GF-D8 (cell line): ENCODE measurements at places on chromosomes 4 and X.

- DNase-seq = no peak
Observed at GRCh38 chr4:79689740-79690139, 281.7 kb upstream of the GK2 start.

DNA sequence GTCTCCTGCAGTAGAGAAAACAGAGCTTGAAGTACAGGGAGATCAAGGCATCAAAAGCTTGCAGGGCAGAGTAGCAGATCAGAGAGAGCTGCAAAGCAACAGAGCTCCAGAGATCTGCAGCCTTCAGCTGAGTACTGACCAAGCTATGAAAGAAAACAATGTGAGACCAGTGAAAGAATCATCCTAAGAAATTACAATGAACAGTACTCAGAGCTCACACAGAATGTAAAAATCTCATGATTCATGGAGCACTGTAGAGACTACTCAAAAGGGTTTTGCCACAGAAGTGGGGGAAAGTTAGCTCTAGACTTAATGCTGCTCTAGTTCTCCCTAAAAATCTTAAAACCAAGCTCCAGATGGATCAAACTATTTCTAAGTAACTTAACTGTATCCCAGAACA lies 80.0 kb upstream of the MAB21L2 start:
- no peak for DNase-seq

GRCh38 chr4:110982486-110982885 lies 359.6 kb upstream of the PITX2 start:
- DNase-seq = no peak

GRCh38 chrX:42954880-42955279 lies 176.9 kb upstream of the PPP1R2C start:
- no peak for DNase-seq

DNA sequence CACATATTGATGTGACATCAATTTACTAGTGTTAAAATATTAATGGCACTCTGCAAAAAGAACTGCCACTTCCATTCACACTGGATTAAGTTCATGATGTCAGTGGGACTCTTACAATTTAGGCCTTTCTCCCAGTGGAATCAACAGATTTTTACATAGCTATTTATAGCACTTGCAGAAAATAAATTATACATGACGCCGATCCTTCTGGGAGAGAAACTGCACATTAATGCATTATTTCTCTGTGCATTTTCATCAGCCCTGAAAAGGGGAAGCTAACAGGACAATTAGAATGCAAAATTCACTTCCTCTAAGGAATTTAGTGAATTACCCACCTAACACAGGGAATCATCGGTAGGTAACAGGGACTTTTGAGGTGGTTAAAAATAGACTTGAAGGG lies 15.7 kb downstream of the LGI2 start:
- DNase-seq = no peak

DNA sequence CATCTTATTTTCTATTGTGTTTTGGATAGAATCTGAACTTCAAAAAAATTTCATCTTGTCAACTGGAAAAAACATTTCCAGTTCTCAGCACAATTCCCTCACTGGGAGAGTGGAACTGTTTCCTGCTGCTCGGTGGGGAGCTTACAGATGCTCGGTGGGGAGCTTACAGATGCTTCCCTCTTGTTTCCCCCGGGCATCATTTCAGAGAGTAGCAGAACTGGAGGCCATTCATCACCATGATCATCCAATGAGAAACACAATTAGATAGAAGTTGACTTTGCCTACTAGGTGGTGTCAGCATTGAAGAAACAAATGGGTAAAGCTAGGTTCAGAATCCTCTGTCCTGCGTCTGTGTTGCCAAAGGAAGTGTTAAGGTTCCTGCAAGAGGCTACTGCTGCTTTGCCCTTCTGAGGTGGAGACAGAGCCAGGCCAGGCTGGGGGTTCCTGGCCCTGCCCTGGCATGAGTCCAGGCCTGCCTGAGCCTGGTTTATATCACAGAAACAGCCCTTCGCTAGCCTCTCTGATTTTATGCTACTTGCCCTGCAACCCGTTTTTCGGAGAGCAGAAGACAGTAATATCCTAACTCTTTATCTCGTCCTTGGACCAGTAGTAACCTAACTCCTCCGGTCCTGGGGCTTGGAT lies 70.6 kb downstream of the TAPT1 start:
- DNase-seq = no peak

DNA sequence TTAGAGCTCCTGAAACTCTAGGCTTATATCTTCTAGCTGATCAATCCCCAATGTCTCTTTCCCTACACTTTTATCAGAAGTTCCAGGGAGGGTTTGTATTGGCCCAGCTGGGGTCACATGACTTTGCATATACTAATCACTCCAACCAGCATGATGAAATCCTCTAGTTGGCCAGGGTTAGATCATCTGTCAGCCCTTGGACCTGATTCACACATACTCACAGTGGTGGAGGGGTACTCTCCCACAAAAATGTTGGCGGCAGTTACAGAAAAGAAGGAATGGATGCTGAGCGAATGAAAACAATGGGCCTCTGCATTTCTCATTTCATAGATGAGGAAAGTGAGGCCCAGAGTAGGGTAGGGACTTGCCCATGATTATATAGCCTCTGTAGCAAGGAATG lies 151.1 kb downstream of the PJA1 start:
- DNase-seq = no peak

DNA sequence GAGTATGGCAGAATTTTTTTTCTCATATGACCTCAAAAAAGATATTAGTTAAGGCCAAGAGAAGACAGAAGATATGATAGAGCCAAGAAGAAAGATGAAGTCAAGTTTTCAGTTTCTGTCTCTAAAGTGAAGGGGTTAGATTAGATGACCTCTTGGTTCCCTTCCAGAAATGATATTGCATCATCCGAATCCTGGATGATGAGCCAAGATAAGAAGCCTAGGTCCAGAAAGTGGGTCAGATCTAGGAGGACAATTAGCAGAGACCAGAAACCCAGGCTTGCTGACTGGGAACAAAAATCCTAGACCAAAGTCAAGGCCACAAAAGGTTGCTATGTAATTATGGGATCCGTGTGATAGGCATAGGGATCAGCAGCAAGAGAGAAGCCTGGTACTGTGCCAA lies 20.2 kb downstream of the SATL1 start:
- DNase-seq = no peak

DNA sequence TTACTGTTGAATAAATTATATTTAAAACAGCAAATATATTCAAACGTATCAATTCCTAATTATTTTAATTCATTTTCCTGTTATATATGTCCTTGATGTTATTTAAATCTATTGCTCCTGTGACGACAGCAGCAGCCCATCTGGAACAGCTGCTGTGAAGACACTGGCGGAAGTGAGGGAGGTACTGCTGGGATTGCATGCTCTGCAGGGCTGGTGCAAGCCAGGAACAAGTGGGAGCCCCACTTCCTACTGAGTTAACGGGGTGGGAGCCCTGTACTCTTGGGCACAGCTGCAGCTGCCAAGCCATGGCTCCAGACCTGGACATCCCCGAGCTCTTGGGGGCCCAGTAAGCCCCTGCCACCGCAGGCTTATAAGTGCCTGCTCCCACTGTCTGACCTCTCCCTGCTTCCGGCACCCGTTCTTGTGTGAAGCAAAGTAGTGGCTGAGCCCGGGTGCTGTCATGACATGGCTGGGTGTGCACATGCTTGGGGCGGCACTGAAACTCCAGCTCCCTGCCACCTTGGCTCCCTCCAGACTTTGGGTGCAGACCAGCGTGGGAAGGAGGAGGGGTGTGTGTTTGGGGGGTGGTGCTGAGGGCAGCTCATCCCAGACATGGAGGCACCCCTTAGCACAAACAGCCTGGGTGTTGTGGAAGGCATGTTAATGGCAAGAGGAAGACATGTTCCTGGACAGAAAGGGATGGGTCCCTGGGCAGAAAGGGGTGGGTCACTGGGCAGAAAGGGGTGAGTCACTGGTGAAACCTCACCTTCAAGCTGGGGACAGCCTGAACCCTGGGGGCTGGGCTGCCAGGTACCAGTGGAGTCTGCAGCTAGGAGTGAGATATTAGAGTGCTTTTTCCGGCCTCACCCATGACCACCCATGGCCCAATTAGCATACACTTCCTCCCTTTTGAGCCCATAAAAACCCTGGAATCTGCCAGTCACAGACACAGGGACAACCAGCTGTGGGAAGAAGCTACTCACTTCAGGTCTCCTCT lies 1981.3 kb upstream of the IGFBP7 start:
- no peak for DNase-seq

DNA sequence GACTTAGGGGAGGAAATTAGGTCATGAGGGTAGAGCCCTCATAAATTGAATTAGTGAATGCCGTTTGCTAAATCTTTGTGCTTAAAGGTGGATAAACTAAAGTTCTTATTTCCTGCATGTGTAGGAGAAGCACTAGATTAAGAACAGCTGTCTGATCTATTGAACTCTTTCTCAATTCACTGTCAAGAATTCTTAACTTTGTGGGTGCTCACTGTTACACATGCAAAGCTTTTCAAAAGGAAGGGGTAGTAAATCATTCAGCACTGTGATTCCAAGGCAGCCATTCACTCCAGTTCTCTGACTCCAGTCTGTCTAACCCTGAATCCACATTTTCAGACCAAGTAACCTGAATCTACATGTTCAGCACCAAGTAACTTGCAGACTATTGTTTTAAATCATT lies 1520.1 kb downstream of the PCDH18 start:
- DNase-seq = no peak

- no peak for DNase-seq
Observed at GRCh38 chr4:139746431-139747171, 81.0 kb downstream of the MGST2 start.

DNA sequence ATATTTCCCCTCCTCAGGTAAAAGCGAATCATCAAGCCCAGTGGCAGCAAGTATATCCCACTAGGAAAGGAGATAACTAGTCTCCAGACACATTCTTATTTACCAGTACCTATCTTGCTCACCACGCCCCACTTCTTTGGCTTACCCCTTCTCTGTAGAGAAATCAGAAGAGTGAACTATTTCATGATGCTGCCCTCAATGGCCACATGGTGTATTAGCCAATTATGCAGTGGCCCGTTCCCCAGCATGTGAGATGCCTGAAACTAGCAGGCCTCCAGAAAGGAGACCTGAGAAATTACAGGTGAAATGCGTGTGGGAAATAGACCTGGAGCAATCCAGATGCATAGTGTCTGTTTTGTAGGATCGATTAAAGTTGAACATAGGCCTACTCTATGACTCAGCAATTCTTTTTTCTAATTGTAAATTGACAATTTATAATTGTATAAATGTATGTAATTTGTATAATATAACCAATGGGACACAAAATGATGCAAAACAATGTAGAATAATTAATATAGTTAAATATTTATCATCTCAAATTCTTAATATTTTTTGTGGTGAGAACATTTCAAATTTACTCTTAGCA lies 87.3 kb downstream of the CXCL13 start:
- DNase-seq = no peak

GRCh38 chr4:108466936-108467902 lies 153.2 kb upstream of the RPL34 start:
- DNase-seq = no peak

DNA sequence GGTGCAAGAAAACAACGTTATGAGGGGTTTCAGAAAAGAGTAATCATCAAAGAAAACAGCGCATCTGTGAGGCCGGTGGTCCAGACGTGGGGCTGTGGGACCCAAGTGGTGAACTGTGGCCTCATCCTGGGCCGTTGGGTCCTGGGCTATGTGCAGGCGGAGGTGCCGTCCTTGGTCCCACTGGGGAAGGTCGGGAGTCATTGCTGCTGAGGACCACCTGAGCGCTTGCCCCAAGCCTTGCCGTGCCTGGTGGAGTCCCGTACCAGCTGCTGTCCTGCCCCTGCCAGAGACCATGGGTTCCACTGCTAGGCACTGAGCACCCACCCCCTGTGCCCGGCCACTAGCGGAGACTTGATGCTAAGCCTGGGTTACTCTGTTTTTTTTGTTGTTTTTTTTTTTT lies 25.5 kb upstream of the UVSSA start:
- no peak for DNase-seq

DNA sequence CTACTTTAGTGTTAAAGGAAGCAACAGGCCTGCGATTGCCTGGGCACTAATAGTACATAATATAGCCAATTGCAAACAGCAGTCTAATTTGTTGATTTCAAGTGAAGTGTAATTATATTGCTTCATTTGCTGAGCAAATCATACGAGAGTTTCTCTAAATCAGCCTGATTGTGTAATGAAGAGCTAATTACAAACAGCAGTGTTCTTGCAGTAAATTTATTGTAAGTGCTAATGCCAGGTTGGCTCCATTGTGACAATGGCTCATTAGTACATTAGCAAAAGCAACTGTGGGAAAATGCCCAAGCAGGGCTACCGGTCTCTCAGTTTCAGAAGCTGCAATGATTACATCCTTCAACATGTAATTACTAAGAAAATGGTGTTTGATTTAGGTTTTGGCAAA lies 591.5 kb downstream of the GALNTL6 start:
- no peak for DNase-seq

- no peak for DNase-seq
Observed at GRCh38 chr4:124703154-124703553, 9.4 kb downstream of the ANKRD50 start.

- DNase-seq = no peak
Observed at GRCh38 chr4:76655566-76656479, 220.8 kb downstream of the SHROOM3 start.

DNA sequence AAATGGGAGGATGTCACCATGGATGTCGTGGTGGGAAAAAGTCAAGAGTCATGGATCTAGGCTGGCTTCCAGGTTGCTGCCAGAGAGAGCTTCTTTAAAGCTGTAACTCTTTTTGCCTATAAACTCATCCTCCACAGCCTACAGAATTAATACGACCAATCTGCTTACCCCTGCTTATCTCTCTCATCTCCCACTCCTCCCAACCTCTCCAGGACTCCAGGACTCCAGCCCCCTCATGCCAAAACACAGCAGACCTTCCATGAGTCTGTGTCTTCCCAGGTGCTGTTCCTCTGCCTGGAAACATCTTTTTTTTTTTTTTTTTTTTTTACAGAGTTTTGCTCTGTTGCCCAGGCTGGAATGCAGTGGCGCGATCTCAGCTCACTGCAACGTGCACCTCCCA lies 15.3 kb upstream of the SLC10A4 start:
- DNase-seq = no peak

- DNase-seq = no peak
Observed at GRCh38 chr4:120865985-120866384, 56.5 kb downstream of the PRDM5 start.

DNA sequence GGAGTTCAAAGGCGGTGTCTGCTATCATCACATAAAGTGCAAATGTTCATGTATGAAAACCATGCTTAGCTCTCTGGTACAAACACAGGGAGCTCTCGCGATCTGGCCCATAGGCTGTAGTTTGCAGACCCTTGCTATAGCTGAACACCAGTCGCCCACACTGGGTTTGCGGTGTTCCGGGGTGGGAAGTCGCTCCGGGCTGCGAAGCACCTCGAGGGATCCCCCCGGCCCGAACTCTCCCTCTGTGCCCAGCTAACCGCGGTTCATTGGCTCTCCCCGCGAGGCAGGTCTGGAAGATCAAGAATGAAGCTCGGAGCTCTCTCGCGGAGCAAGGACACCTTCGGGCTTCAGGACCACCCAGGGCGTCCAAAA lies 341 bp upstream of the PRPS2 start:
- DNase-seq = no peak

GRCh38 chr4:121077496-121077895 lies 5.2 kb upstream of the NDNF start:
- DNase-seq = no peak

- DNase-seq = no peak
Observed at GRCh38 chr4:1048773-1049590, 37.6 kb downstream of the FGFRL1 start.

GRCh38 chr4:11019451-11020240 lies 335.1 kb upstream of the CLNK start:
- DNase-seq = no peak
